ENCODE measurements at places on chromosomes 13 and 19.

- DNase-seq = no peak
These were observed 49.9 kb downstream of the N4BP2L1 start for GRCh38 chr13:32378012-32378411.

DNA sequence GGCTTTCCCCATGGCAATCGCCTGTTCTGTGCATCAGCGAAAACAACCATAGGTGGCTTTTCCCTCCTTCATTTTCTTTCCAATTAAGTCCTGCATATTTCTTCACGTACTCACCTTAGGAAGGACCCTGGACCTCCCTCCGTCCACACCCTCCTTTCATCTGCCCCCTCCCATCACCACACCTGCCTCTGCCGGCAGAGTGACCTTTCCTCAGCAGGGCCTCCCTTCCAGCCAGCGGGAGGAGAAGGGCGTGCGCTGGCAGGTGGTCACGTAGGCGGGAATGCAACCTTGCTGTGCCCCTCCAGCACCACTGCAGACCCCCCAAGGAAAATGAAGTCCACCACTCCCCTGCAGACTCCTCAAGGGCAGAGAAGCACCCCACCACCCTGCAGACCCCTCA lies 61.1 kb downstream of the GSX1 start:
- no peak for DNase-seq

GRCh38 chr13:41006306-41006705 lies 12.8 kb downstream of the ELF1 start:
- no peak for DNase-seq

DNA sequence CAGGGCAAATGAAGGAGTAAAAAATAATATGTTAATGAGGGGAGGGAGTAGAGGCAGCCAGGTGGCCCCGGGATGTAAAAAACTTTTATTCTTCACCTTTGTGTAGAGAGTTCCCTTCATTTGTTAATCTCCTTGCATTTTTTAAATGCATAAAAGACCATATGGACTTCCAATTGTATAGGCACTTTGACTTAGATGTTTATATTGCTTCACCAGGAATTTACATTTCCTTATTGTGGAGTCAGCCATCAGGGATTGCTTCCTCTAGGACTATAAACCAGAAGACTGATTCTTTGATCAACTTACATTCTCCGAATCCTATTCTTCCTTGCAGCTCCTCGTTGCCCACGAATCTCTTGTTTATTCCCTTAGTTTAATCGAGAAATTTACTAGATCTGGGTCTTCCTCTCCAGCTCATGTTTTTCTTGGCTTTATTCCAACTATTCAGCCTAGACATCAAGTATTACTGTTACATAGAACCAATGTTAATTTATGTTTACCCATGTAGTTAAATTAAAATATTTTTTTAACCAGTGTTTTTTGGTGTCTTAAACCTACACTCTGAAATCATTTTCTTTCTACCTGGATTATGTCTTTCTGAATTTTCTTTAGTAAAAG lies 1187.0 kb upstream of the SLC10A2 start:
- no peak for DNase-seq

DNA sequence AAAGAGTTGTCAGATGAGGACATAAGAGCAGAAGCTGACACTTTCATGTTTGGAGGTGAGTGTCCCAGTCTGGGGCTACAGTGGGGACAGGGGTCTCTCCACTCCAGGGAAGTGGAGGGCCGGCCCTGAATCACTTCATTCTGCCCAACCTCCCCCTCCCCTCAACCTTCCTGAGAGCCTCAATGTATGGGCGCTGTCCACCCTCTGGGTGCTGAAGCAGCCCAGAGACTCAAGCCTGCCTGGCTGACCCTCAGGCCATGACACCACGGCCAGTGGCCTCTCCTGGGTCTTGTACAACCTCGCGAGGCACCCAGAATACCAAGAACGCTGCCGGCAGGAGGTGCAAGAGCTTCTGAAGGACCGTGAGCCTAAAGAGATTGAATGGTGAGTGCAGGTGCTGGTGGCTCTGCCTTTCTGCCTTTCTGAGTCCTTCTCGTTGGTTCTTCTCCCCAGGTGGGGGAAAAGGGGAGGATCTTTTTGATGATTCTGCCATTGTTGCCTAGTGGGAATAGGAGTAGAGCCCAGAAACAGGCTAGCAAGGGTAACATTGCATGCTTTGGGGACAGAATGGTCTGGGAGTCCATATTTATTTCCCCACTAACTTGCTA lies 8.8 kb downstream of the CYP4F8 start:
- DNase-seq = no peak

GRCh38 chr13:28478127-28478526 lies 16.8 kb downstream of the FLT1 start:
- DNase-seq = no peak
